ENCODE measurements at places on chromosomes 3 and 15.

DNA sequence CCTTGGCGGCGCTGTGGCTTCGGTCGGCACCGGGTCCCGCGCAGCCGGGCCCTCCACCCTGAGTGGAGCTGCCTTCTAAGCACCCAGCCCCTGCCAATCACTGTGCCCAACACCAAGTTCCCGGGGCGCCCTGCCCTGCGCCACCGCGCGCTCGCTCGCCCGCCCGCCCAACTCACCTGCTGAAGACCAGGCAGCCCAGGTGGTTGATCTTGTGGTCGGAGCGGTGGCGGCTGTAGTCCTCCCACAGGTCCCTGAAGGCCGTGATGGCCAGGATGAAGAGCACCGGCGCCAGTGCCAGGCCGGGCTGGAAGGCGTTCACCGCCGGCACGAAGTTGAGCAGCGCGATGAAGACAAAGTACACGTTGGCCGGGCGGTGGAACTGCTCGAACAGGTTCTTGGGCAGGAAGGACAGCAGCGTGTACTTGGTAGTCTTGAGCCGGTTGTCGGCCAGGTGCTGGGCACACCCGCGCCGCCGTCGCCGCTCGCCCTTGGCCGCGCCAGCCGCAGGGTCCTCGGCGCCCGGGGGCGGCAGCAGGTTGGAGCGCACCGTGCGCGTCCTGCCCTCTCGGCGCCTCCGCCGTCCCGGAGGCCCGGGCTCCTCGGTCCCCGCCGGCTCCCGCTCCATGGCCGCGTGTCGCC, 536 bp downstream of the ATP10A start:
- no peak for DNase-seq

GRCh38 chr3:117692416-117692995, 982.9 kb downstream of the TUSC7 start:
- no peak for DNase-seq

DNA sequence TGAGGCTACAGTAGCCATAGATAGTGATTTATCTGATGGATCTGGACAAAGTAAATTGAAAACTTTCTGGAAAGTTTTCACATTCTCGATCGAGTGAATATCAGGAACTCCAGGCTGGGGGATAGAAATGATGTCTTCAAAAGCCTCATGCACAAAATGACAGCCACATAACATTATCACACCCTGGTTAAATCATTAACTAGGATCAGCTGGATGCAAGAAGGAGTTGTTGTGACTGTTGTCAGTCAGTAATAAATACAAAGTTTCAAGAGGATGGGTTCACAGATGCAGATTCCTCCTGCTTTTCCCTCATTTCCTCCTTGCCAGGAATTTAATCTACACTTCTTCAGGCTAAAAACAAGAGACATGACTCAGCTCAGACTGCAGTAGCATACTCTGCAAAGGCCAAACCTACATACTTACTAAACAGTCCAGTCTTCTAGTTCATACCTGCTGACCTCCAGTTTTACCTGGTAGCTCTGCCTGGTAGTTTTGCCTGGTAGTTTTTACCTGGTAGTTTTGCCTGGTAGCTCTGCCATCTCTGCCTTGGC, 40.9 kb downstream of the C2CD4A start:
- DNase-seq, result no peak

- DNase-seq, result no peak
Observed at GRCh38 chr3:142941373-142942123, 21.9 kb downstream of the PAQR9 start.

DNA sequence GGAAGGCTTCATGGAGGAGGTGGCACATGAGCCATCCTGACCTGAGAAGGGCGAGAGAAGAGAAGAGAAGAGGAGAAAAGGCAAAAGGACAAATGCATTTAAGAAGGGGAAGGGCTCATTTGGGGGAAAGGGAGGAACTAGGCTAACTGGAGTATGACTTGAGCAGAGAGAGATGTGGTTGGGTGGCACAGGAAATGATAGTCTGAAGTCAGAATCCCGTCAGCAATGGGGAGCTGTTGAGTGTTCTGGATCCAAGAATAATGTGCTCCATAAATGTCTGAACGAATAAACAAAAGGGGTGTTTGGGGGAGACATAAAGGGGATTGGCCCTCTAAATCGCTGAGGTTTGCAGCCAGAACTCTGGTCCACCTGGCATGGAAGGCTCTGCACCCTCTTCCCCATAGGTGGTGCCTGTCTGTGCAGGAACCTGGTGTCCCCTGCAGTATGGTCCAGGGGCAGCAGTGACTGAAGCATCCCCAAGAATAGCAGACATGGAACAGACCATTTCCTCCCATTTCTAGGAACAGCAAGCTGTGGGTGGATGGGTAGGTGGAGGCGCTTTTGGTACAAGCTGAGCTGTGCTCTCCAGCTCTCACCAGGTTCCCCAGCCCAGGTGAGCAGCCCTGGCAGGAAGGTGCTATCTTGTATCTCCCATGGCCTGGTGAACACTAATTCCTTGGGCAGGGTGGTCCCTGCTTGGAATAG, 15.2 kb downstream of the CORO2B start:
- no peak for DNase-seq

- DNase-seq, result no peak
Observed at GRCh38 chr3:137766876-137767537, 2.9 kb downstream of the SOX14 start.

DNA sequence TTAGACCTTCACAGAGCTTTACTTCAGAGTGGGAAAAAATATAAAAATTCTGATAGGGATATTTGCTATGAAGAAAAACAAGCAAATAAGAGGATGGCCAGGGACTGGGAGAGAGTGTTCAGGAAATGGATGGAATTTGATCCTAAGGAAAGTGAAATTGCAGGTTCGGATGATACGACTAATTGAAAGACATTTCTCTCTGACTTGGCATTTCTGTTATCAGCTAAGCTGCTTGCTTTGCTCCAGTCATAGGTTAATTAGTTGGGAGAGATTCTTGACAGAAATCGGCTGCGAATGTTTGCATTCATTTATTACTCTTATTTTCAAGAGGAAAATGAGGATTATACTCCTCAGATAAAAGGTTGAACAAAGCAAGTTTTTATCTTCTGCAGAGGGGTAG, 808.7 kb upstream of the NECTIN3 start:
- no peak for DNase-seq

- no peak for DNase-seq
Observed at GRCh38 chr3:179076243-179077027, 4.8 kb upstream of the ZMAT3 start.

DNA sequence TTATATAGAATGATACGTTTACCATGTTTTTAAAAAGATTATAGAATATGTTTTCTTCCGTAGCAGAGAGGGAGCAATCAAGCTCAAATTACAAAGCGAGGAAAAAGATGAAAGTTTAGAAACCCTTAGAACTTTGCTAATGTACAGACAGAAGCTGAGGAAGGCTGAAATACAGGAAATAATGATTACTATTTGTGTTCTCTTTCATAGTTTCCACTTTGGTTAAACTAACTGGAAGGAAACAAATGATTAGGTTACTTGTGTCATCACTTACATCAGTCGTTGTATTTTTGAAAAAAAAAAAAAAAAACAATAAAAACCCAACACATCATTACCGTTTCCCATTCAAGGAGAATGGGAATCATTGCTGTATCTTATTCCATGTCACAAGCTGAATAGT, 337.8 kb upstream of the CBLB start:
- no peak for DNase-seq

GRCh38 chr3:29353807-29354206, 72.9 kb downstream of the RBMS3 start:
- peak; percentile 20 for DNase-seq

- DNase-seq, result no peak
Observed at GRCh38 chr3:194381460-194381875, 11.9 kb upstream of the LRRC15 start.

DNA sequence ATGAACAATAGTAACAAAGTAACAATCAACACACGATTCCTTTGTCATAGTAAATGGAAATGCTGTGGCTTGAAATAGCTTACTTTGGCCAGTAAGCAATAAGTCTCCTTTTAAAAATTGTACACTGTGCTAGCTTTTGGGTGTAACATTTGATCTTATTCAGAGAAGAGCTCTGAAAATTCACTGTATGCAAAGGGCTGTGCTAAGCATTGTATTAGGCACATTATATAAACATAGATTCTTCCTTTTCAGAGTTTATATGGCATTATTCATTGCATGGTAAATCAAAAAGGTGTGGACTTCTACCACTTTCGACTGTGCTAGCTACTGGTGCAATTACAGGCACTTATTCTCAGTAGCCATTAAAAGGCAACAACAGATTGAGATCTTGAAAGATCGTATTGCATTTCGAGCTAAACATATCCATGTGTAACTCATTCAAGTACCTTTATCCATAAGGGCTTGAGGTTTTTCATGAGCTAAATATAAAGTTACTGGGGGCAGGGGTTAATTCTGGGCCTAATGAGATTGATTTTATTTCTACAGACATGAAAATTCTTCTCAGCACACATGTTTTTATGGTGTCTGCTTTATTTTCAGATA, 246.8 kb downstream of the NR1D2 start:
- DNase-seq, result no peak

- peak; percentile 29 for DNase-seq
Observed at GRCh38 chr15:52642386-52643361, 36.5 kb downstream of the ATOSA start.

GRCh38 chr3:46030626-46031025, 3.3 kb upstream of the XCR1 start:
- no peak for DNase-seq

DNA sequence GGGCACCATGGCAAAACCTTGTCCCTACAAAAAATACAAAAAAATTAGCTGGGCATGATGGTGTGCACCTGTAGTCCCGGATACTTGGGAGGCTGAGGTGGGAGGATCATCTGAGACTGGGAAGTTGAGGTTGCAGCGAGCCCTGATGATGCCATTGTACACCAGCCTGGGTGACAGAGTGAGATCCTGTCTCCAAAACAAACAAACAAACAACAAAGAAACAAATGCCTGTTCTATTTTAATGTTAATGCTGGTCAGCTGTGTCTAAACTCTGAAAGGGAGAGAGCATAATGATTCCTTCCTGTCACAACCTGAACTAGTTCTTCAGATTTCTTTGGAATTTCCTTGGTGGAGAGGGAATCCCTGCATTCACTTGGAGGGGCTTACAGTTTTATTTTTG, 413.0 kb upstream of the TBL1XR1 start:
- no peak for DNase-seq

DNA sequence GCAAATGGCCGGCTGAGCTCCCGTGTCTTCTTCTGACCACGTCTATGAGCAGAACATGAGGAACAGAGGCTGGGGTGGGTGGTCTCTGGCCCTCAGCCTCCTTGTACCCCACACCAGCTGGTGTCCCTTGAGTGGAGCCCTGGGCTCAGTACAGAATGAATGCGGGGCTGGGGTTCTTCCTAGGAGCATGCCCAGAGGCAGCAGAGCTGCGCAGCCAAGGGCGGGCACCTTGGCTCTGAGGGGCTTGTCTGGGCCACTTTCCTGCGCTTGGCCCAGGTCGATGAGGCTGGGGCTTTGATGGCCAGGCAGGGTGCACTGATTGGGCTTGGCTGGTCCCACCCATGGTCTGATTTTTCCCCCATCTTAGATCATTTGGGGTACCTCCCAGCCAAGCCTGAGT, 6.4 kb downstream of the SCN5A start:
- DNase-seq, result no peak

GRCh38 chr3:96700322-96701315, 113.8 kb upstream of the EPHA6 start:
- DNase-seq, result peak; percentile 53

DNA sequence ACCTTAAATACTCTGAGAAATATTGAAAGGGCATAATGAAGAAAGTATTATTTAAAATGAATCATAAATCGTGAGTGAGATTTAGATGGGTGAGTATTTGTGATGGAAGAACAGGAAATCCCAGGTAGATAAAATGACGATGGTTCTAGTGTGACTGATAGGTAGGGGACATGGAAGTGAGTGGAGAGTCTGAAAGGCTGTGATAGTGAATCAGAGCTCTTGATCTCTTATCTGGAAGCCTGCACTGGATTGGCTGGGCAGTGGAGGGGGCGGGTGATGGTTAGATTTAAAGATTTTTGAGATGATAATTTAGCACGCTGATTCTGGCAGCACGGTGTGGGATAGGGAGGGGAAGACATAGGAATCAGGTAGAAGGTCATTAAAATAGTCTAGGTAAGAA, 20.1 kb downstream of the HGD start:
- DNase-seq, result no peak

GRCh38 chr3:185267193-185267592, 13.3 kb upstream of the EHHADH start:
- no peak for DNase-seq

- DNase-seq, result no peak
Observed at GRCh38 chr3:184559336-184559735, 2.2 kb upstream of the EPHB3 start.

GRCh38 chr3:77254967-77255831, 215.3 kb downstream of the ROBO2 start:
- peak; percentile 57 for DNase-seq

DNA sequence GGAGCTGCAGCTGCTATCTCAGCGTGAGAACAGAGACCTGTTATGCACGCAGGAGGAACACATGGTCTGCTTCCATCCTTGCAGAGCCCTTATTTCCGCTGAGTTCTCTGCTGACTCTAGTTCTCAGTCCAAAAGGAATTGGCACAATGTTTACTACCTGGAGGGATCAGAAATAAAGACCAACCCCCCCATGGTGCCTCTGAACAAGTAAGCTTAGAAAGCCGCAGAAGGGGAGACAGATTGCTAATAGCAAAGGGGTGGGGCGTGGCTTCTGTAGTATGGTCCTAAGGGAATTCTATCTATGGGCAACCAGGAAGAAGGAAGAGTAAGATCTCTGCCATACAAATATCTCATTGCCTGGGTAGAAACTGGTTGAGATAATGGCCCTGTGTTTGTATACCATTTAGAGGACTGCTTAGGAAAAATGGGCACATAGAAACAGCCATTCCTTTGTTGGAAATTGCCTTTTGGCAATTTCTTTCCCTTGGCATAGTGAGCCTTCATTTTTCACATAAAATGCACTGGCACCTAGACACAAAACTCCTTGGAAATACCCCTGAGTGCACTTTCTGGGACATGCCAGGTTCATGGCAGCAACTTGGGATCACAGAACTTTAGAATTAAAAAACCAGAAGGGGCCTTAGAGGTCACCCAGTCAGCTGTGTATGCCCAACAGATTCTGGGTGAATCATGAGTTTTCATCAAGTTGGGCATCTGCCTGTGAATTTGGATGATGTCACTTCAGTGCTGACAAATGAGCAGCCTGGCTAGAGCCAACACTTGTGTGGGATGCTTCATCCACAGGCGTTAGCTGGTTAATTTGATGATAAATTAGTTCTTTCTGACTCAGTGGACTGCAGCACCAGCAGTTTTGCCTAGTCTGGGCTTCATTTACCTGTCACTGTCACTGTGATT, 57.4 kb upstream of the STXBP5L start:
- DNase-seq, result no peak

DNA sequence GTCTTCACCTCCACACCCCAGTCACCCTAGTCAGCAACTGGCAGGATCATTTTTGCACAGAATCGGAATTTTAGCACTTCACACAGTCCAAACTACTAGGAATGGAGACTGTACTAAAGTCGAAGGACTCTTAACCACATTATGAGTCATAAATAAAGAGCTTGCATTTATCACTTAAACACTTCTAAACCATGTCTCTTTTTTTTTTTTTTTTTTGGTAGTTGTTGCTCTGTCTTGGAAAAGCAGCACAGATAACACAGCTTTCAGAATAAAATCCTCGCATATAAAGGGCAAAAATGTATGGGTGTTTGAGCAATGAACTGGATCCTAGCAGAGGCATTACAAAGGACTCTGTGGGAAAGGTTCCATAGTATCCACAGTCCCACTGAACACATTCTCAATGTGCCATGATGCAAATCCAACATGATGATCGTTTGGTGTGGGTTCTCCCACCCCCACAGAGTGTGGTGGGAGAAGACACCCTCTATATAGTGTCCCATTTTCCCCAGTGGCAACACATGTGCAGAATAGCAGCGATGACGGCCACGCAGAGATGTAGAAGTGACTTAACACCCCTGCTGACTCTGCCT, 47.1 kb downstream of the FOXP1 start:
- no peak for DNase-seq

- DNase-seq, result no peak
Observed at GRCh38 chr3:58064923-58065638, 56.9 kb downstream of the FLNB start.

All from MM.1S (cell line).